GM23248 (cell line): ENCODE measurements at places on chromosomes 1 and 21. TPM values are rescaled to one million over a fixed set of nuclear protein-coding genes. Genes with fewer than 3 reads are reported as not detected.

GRCh38 chr1:205042911-205043806, at the start of gene CNTN2:
CNTN2 (plus strand) TSS chr1:205043212; CDS start chr1:205053186, 9,974 bp downstream.
- H3K36me3 ChIP-seq, result no peaks in the 10 kb centered on the region
- H3K4me3 ChIP-seq, result no peak within 1 kb of the TSS
- no peaks in the 10 kb centered on the region for H3K4me1 ChIP-seq

GRCh38 chr1:26556111-26556510, 26.6 kb downstream of the RPS6KA1 start:
- no peaks in the 10 kb centered on the region for H3K4me1 ChIP-seq
- DNase-seq, result no peak
- H3K27ac ChIP-seq, result no peak overlapping the region
- no peaks in the 10 kb centered on the region for H3K27me3 ChIP-seq

- H3K36me3 ChIP-seq, result no peaks in the 10 kb centered on the region
- H3K4me3 ChIP-seq, result no peak overlapping the region
- no peak for DNase-seq
- H3K27ac ChIP-seq, result no peak overlapping the region
Measured at GRCh38 chr21:38766987-38767722, 38.6 kb upstream of the ETS2 start.

DNA sequence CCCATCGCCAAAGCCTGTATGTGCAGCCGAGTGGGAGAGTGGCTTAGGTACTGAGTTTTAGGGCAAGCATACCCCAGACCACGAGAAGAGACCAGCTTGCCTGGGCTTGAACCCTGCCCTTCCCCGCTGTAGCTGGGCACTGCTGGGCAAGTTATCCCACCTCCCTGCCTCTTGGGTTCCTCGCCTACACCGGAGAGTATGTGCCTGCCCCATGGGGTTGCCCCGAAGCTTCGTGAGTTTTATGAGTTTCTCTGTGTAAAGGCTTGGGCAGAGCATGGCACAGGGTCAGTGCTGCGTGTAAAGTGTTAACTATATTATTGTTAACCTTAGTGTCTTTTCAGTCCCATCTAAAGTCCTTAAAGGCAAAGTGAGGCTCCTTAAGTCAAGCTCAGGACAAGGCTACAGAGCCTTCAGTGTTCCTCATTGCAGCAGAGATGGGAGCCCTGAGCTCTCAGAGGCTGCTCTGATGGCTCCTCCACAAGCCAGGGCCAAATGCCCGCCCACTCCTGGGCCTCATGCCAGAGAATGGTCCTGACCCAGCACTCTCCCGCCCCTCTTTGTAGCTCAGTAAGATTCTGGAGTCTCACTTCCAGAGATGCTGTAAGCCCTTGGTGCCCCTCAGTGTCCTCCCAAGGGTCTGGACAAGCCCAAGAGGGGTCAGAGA, 37.0 kb upstream of the KCNA10 start:
- H3K4me3 ChIP-seq, result no peak overlapping the region
- DNase-seq, result no peak
- peaks cover 19% of the 10 kb centered on the region for H3K27me3 ChIP-seq
- H3K36me3 ChIP-seq, result no peaks in the 10 kb centered on the region
- H3K4me1 ChIP-seq, result no peaks in the 10 kb centered on the region

DNA sequence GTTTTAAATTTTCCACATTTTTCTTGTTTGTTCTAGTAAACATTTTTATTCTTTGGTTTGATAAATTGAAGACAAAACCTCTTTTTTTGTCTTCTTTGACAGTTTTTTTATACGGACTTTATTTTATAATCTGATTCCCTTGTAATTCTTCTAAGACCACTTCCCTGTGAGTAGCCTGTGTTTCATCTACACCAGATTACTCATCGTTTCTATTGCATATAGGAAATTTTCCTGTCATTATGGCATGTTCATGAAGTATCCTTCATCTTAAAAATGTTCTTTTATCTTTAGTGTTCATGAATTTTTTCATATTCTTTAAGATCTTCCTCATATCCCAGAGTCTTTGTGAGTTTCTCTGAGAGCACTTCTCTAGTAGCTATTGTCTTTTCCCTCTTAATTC, 109.8 kb downstream of the USP25 start:
- no peaks in the 10 kb centered on the region for H3K27me3 ChIP-seq
- H3K4me1 ChIP-seq, result peaks cover 37% of the 10 kb centered on the region
- peak; percentile 22 for DNase-seq
- H3K27ac ChIP-seq, result no peak overlapping the region
- peaks cover 6% of the 10 kb centered on the region; the same call in 1 of the 2 replicates for H3K36me3 ChIP-seq
- no peak overlapping the region for H3K4me3 ChIP-seq

DNA sequence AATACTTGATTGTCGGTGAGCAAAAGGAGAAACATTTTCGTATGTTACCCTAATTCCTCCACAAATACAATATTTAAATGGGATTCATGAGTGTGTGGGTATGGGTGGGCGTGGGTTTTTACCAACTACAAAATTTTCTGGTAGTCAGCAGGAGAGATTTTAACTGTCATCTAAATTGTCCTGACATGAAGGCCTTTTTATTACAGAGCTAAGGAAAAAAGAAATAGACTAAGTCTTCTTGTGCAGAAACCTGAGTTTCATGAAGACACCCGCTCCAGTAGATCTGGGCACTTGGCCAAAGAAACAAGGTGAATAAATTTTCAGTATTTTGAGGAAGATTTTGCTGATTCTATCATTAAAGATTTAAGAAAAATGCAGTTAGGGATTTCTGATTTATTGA, 752 bp downstream of the RGS18 start:
- H3K4me1 ChIP-seq, result no peaks in the 10 kb centered on the region
- no peaks in the 10 kb centered on the region for H3K27me3 ChIP-seq
- no peaks in the 10 kb centered on the region for H3K36me3 ChIP-seq
- no peak overlapping the region for H3K27ac ChIP-seq
- H3K4me3 ChIP-seq, result no peak overlapping the region

- H3K27me3 ChIP-seq, result no peaks in the 10 kb centered on the region; the same call in 1 of the 2 replicates
- no peak overlapping the region for H3K4me3 ChIP-seq
- no peak for DNase-seq
- H3K27ac ChIP-seq, result no peak overlapping the region
Measured at GRCh38 chr21:45551783-45552695, 9.8 kb upstream of the SLC19A1 start.

- no peaks in the 10 kb centered on the region for H3K27me3 ChIP-seq
- no peaks in the 10 kb centered on the region for H3K36me3 ChIP-seq
- H3K4me3 ChIP-seq, result peak overlapping the region; percentile 31
- peak; percentile 93 for DNase-seq
- peak overlapping the region; percentile 83 for H3K27ac ChIP-seq
Measured at GRCh38 chr21:41786509-41786987, 19.7 kb upstream of the RIPK4 start.

DNA sequence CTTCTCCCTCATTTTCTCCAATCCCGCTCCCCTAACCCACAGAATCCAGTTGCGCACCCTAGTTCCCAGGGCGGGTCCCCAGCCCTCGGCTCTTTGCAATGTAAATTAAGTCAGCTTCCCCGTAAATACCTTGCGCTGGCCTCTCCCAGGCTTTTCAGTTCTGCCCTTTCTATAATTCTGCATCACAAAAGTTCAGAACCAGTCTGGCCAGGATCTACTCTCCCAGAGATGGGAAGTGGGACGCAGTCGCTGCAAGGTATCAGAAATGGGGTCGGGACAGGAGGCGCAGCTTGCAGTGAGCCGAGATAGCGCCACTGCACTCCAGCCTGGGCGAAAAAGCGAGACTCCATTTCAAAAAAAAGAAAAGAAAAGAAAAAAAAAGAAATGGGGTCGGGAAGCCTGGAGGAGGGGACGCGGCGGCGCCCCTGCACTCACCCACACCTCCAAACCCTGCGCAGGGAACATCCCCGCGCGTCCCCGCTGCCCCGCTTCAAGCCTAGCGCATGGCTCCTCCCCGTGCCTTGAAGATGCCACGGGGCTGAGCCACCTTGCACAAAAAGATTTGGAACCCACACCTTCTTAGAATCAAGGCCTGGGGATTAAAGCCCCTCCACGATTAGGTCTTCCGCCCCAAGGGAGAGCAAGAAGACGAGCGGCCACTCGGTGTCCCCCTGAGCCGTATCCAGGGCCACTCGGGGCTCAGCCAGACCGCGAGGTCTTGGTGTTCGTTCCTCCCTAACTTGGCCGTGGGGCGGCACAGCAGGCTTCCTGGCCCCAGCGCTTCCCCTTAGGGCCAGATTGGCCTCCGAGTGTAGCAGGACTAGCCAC, 27.2 kb upstream of the ITLN2 start:
- DNase-seq, result peak; percentile 7
- H3K36me3 ChIP-seq, result no peaks in the 10 kb centered on the region
- H3K4me1 ChIP-seq, result no peaks in the 10 kb centered on the region; the same call in 1 of the 2 replicates
- H3K27me3 ChIP-seq, result peaks cover 23% of the 10 kb centered on the region

- H3K4me3 ChIP-seq, result peak overlapping the region; percentile 63
- H3K27me3 ChIP-seq, result no peaks in the 10 kb centered on the region
- H3K4me1 ChIP-seq, result peaks cover 46% of the 10 kb centered on the region
- DNase-seq, result peak; percentile 63
- no peaks in the 10 kb centered on the region for H3K36me3 ChIP-seq
Measured at GRCh38 chr1:27575840-27576331, 28.1 kb downstream of the AHDC1 start.

DNA sequence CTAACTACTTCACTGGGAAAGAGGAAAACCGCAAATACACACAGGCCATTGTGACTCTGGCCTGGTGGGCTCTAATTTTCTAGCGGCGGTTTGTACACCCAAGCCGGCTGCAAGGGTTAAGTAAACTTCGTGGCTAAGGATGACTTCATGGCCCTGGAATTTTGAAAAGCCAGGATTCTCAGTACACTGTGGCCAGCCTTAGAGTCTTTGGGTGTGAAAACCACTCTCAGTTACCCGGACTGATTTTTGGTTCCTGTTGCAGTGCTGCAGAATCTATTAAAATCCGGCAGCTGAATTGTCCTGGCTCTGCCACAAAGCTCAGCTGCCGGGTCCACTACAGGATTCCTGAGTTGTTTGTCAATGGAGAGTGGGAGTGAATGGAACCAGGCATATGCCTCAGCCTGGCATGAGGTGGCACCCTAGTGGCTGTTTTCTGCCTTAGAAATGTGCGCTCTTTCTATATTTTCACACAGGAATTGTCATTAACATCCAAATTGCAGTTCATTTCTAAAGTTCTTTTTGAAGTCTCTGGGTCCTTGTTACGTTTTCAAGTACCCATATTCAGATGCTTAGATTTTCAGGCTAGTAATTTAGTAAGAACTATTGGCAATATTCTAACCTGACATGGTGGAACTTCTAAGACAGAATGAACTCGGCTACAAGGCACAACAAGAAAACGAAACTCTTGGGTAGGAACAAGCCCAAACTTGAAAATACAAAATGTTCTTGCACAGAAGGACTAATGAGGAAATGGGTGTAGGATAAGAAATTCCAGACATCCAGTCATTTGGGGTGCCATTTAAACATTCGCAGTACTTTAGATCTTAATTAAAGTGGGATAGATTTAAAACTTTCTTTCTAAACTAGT, 255.9 kb downstream of the NFIA start:
- peak overlapping the region; percentile 71 for H3K4me3 ChIP-seq
- peaks cover 17% of the 10 kb centered on the region for H3K4me1 ChIP-seq
- H3K27me3 ChIP-seq, result no peaks in the 10 kb centered on the region
- DNase-seq, result peak; percentile 96

DNA sequence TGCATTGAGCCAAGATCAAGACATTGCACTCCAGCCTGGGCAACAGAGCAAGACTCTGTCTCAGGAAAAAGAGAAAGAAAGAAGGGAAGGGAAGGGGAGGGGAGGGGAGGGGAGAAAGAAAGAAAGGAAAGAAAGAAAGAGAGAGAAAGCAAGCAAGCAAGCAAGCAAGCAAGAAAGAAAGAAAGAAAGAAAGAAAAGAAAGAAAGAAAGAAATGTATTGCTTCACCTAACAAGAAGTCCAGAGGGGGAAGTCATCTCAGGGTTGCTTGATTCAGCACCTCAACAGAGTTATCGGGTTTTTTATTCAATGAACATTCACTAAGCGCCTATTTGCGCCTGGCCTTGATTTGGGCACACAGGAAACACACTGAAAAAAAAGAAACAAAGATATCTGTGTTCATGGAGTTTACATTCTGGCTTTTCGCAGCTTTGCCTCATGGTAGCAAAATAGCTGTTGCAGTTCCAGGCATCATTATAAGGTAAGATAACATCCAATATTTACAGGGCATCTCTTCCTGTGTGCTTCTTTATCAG, 8.2 kb upstream of the RCSD1 start:
- H3K36me3 ChIP-seq, result no peaks in the 10 kb centered on the region
- no peak overlapping the region for H3K27ac ChIP-seq
- peaks cover 14% of the 10 kb centered on the region for H3K4me1 ChIP-seq
- H3K27me3 ChIP-seq, result no peaks in the 10 kb centered on the region
- DNase-seq, result no peak

- H3K4me1 ChIP-seq, result peaks cover 9% of the 10 kb centered on the region
- DNase-seq, result peak; percentile 40
- no peak overlapping the region for H3K27ac ChIP-seq
Measured at GRCh38 chr1:54567961-54568360, 19.9 kb downstream of the ACOT11 start.

GRCh38 chr1:44723496-44724295, 7.3 kb downstream of the RNU5D-1 start:
- no peaks in the 10 kb centered on the region for H3K36me3 ChIP-seq
- H3K27me3 ChIP-seq, result no peaks in the 10 kb centered on the region
- H3K4me1 ChIP-seq, result peaks cover 5% of the 10 kb centered on the region
- no peak overlapping the region for H3K27ac ChIP-seq

DNA sequence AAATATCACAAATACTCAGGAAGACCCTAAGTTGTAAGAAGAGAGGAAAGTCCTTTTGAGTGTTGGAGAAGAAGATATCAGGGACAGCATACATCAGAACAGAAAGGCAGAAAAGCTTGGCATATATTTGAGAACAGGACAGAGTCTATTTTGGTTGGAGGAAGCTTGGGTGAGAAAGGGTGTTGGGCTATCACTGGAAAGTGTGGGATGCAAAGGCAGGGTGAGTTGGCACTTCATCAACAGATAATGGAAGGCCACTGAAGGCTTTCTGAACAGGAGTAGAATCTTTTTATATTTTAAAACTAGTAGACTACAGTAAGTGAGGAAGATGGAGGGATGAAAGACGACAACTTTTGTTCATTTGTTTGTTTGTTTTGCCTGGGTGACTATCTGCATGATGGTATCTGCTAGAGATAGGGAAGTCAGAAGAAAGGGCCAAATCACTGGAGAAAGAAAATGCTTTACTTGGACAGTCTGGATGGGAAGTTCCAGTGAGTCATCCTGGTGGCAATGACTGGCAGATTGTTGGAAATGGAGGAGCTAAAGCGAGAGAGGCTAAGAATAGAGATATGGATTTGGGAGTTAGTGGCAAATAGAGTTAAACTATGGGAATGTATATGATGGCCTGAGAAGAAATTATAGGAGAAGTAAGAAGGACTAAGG, 33.7 kb upstream of the KCNA2 start:
- H3K27ac ChIP-seq, result no peak overlapping the region
- peak; percentile 7 for DNase-seq
- no peaks in the 10 kb centered on the region for H3K36me3 ChIP-seq
- H3K4me3 ChIP-seq, result no peak overlapping the region
- H3K27me3 ChIP-seq, result peaks cover 3% of the 10 kb centered on the region

- H3K27me3 ChIP-seq, result no peaks in the 10 kb centered on the region; the same call in 1 of the 2 replicates
- H3K36me3 ChIP-seq, result no peaks in the 10 kb centered on the region
- H3K4me1 ChIP-seq, result no peaks in the 10 kb centered on the region
- DNase-seq, result no peak
- H3K27ac ChIP-seq, result no peak overlapping the region
- H3K4me3 ChIP-seq, result no peak overlapping the region
Measured at GRCh38 chr1:12677565-12677964, 33.7 kb downstream of the AADACL4 start.

Gene F13B
- total RNA-seq, result not detected in 2 replicates

Gene LYPD8
- total RNA-seq, result not detected in 2 replicates

Gene TAF12
- 18.4 and 49.7 TPM in 2 replicates for total RNA-seq

Gene TRNP1
- 311 and 327 TPM in 2 replicates for total RNA-seq

Gene AMY1A
- total RNA-seq, result not detected in 2 replicates

Gene LCE2B
- total RNA-seq, result not detected in 2 replicates

Gene FCRL2
- total RNA-seq, result not detected in 2 replicates
